CD4-positive, alpha-beta T cell treated with Interleukin-17A for 1 hour (primary cell): ENCODE measurements at places on chromosomes 4 and X.

- no peak for DNase-seq
These were observed 309.5 kb upstream of the FMR1 start for GRCh38 chrX:147602176-147602696.

DNA sequence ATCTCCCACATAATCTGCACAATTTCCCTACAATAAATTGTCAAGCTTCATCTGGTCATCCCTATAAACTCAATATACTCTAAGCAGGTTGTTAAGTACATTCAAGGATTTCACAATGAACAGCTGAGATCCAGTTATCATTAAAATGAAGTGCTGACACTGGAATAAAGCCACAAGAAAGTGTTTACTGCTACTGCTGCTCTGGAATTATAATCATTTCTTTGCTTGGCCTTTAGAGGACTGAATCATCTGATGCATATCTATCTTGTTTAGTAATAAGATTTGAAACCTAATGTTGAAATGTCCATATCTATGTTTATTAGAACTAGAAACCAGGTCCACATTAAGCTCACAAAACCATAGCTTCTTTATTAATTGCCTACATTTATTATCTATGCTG lies 338.6 kb upstream of the ZFP42 start:
- DNase-seq = no peak

DNA sequence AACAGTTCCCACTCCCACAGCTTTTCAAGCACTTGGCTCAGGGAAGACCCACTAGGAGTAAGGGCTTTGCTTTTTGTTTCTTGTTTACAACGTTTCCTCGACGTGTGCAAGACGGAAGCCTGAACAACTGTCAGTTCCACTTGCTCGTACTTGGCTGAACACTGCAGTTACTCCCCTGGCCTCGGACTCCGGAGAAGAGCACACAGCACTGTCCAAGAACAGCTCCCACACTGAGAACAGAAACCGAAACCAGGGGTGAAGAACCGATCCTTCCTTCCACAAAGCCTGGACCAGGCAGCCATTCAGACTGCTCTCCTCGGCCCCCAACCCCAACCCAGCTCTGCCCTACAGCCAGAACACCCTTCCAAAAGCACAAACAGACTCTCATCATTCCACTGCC lies 25.5 kb downstream of the IRF2 start:
- peak; percentile 39 for DNase-seq

- DNase-seq = no peak
These were observed 325.7 kb downstream of the TLL1 start for GRCh38 chr4:166198516-166199310.

GRCh38 chr4:71186566-71187403 lies 152.0 kb upstream of the SLC4A4 start:
- peak; percentile 46 for DNase-seq

DNA sequence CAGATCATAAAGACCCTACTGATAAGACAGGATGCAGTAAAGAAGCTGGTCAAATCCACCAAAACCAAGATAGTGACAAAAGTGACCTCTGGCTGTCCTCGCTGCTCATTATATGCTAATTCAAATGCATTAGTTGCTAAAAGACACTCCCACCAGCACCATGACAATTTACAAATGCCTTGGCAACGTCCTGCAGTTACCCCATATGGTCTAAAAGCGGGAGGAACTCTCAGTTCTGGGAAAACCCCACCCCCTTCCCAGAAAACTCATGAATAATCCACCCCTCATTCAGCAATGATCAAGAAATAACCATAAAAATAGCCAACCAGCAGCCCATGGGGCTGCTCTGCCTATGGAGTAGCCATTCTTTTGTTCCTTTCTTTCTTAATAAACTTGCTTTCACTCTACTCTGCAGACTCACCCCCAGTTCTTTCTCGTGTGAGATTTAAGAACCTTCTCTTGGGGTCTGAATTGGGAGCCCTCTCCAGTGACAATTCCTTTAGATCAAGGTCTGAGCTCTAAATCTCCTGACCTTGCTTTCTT lies 217.1 kb upstream of the STS start:
- no peak for DNase-seq

- DNase-seq = no peak
These were observed 683.8 kb upstream of the PABPC4L start for GRCh38 chr4:134885436-134885835.

- DNase-seq = no peak
These were observed 2.0 kb upstream of the CFAP97 start for GRCh38 chr4:185205697-185206342.

- peak; percentile 73 for DNase-seq
These were observed 2.7 kb upstream of the GEMIN8 start for GRCh38 chrX:14032406-14032805.

DNA sequence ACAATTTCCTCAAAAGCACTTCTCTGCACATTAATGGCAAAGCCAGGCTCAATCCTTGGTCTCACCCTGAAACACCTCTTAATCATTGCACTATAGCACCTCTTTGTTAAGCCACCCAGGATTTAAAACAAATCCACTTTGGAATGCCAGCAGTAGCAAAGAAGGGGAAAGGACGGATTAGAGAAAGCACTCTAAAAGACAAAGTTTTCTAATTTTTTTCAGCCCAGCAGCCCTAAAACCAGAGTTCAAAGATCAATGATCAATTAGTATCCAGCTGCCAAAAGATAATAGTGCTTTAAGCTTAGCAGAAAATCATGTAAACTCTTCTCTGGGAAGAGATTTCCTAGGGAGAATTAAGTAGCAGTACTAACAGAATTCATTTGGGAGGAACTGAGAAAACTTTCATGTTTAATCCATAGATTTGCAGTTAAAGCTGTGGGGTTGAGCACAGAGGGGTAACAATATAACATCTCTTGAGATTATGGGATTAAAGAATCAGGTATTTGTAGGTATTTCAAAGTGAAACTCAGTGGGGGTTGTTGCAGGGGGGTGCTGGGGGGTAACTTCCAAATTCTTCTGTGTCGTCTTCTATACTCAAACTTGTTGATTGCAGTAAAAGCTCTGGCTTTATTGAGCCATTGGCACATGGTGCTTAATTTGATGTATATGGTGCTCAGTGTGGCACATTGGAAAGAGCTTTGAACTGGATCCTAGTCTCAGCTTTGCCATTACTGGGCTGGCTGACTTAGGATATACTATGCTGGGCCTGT lies 61.8 kb downstream of the LRRC66 start:
- no peak for DNase-seq

- no peak for DNase-seq
These were observed 41.7 kb upstream of the FRMD7 start for GRCh38 chrX:132169554-132169953.

DNA sequence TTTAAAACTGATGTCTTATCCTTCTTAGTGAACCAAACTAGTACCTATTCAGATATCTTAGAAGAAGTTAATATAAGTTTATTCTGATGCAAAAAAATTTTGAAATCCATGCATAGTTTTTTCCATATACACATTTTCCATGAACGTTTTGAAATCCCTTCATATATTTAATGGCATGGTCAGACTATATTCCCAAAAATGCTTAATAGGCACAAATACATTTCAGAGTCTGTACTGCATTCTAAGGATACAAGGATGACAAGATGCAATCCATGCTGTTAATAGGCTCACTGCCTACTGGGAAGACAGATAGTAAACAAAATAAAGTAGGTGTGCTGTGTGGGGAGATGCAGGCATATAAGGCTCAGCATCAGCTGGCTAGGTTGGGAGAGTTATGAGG lies 33.2 kb downstream of the PROM1 start:
- no peak for DNase-seq

GRCh38 chr4:99179626-99180025 lies 35.5 kb upstream of the ADH4 start:
- no peak for DNase-seq

- peak; percentile 14 for DNase-seq
These were observed 758 bp downstream of the SDAD1 start for GRCh38 chr4:75989846-75990528.

GRCh38 chr4:3415471-3416141 lies 26.2 kb upstream of the HGFAC start:
- no peak for DNase-seq

DNA sequence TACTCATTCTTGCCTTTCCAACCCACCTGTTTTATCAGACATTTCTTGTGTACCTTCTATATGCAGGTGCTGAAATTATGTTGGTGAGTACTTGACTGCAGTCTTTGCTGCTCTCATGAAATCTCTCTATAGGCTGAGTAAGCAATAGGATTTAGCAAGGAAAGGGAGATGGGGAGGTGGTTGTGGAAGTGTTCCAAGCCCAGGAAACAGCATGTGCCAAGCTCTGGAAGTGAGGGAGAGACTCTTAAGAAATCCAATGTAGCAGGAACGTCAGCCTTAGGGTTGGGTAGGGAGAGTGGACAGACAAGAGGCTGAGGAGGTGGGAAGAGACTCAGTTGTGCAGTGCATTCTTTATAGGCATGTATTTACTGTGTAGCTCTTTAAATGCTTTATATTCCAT lies 5.6 kb downstream of the SEPTIN11 start:
- no peak for DNase-seq

DNA sequence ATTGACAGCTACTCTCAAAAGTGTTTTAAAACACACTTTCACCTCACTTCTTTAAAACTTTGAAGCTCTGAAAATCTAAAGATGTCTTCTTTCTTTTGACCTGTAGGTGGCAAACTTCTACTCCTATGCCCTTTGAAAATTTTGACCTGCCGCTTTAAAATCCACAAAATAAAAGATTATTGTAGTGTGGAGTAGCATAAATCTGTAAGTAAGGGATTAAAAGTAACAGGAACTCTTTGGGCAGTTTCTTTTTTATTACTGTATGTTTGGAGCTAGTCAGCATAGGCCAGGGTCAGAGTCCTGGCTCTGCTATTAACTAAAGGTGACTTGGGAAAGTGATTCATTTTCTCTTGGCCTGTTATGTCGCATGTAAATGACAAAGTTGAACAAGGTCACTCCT lies 25.5 kb downstream of the BBS12 start:
- peak; percentile 47 for DNase-seq

DNA sequence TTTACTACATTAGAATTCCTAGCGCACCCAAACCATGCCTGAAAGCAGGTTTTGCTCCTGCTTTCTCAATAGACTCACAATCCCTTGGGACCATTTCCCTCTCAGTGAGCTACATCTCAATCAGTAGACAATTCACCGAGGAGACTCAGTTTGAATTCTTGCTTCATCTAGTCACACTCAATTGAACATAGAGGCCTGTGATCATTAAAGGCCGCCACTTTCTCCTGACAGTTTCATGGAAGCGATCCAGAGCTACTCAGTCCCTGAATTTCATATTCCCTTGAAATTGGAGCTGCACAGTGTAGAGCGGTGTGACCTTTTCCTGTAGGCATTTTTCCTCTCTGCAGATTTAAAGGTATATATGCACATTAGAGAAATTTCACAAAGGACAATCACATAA lies 193.9 kb upstream of the SPOCK3 start:
- no peak for DNase-seq

DNA sequence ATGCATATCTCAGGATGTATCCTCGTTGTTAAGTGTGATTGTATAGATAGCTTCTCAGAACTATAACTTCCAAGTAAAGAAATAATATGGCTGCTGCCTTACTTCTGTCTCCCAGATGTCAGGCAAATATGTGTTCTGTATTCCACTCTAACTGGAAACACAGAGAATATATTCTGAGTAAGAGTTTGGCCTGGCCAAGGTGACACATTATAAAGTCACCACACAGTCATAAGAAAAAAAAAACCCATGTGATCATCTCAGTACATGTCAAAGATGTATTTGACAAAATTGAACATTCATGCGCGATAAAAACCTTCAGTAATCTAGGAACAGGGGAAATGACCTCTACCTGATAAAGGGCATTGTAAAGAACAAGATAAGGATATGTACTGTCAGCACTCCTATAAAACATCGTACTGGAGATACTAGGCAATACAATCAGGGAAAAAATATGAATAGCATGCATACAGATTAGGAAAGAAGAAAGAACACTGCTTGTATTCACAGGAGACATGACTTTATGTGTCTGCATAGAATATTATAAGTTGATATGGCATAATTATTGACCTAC lies 207.1 kb downstream of the ZNF330 start:
- DNase-seq = no peak

DNA sequence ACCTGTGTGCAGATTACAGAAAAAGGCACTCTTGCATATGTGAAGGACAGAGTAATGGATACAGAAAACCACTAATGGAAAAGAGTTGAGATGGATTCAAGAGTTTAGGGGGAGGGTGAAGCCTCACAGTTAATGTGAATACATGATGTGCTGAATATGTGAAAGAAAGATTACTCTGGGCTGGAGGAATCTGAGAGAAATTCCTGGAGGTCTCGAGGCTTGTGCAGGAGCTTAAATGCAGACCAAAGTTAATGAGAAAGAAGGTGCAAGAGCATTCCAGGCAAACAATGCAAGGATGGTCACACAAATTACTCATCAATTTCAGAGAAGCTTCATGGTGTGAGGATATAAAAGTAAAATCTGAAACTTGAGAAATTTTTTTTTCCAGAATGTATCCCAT lies 768.8 kb downstream of the STPG2 start:
- DNase-seq = no peak

- no peak for DNase-seq
These were observed 47.7 kb upstream of the SYTL5 start for GRCh38 chrX:37958525-37959211.

DNA sequence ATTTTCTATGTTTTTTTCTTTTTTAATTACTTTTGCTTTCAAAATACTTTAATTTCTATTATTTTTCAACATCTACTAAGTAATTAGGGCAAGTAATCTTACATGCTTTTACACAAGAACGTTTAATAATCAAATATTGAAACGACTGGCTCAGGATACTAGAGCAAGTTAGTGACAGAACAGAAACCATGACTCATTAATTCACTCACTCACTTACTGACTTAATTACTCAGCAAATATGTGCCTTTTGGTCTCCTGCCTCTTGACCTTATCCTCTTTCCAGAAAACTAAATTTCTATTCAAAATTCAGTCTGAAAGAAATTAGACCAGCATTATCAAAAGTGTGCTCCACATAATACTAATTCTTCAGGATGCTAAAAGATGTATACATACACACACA lies 314.9 kb upstream of the TEX13C start:
- DNase-seq = no peak

DNA sequence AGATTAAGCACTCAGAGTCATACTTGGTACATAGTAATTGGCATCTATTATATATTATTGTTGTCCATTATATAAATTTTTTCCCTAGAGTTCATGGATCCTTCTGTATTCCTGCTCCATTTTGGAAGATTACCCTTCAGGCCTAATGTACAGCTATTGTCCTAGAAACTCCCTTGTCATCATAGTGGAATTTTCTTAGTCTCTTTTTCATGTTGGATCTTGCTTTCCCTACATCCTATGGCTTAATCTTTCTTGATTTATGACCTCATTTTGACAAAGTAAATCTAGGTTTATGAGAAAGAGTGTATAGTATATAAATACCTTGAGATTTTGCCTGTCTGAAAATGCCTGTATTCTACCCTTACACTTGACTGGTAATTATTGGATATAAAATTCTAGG lies 22.1 kb downstream of the ARMCX4 start:
- no peak for DNase-seq

- DNase-seq = no peak
These were observed 1.6 kb upstream of the PDGFRA start for GRCh38 chr4:54227256-54228055.

GRCh38 chr4:175560604-175561003 lies 251.5 kb downstream of the GPM6A start:
- DNase-seq = no peak
